ENCODE measurements at places on chromosomes 3 and 15. TPM values are rescaled to one million over a fixed set of nuclear protein-coding genes. Genes with fewer than 3 reads are reported as not detected.

The TBC1D21 gene
- not detected for polyA plus RNA-seq

The NME9 gene
- polyA plus RNA-seq = 0.16 TPM

GRCh38 chr15:69060041-69060481 lies 45.6 kb downstream of the NOX5 start:
- no peak for DNase-seq

The C3orf52 gene
- polyA plus RNA-seq = 0.33 TPM

- DNase-seq = no peak
These were observed 28.0 kb upstream of the VGLL4 start for GRCh38 chr3:11671648-11672100.

DNA sequence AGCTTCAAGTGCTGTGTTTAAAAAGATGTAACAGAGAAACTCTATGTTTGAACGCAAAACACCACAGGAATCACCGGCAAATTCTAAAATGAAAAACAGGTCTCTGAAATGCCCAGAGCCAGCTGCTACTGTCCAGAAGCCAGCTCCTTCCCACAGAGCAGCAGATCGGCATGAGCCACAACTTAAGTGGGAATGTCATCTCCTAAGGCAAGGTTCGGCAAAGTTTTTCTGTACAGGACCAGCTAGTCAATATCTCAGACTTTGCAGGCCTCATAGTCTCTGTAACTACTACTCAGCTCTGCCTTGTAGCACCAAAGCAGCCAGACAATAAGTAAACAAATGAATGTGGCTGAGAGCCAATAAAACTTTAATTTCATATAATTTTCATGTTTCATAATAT lies 4.9 kb downstream of the PLOD2 start:
- no peak for DNase-seq

GRCh38 chr3:151219056-151219455 lies 16.0 kb upstream of the GPR171 start:
- DNase-seq = no peak

GRCh38 chr3:127675651-127676391 lies 3.1 kb downstream of the ABTB1 start:
- peak; percentile 78 for DNase-seq

- DNase-seq = no peak
These were observed 379.8 kb downstream of the LSAMP start for GRCh38 chr3:116065501-116065900.

- no peak for DNase-seq
These were observed 28.9 kb downstream of the RARB start for GRCh38 chr3:25456723-25457670.
